ENCODE measurements at places on chromosomes 7 and 10. TPM values are rescaled to one million over a fixed set of nuclear protein-coding genes. Genes with fewer than 3 reads are reported as not detected.

DNA sequence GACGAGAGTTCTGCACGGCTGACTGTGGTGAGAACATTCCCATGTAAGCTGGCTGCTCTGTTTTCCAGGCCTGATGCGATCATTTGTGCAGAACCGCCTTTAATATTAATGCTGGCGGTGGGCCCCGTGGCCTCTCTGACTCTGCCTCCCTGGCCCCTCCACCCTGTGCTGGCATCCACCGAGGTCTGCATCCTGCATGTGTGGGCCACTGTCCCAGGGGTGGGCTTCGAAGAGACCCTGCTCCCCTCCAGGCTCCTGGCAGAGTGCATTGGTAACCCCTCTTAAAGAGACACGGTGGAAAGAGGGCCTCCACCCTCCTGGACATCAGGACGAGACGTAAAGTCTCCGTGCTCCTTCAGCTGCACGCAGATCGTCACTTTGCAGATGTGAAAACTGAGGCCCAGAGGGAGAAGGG is 67.3 kb upstream of the FAM20C start:
- H3K27me3 ChIP-seq: no peaks in the 10 kb centered on the region
- no peak overlapping the region for H3K4me3 ChIP-seq
- H3K36me3 ChIP-seq: no peaks in the 10 kb centered on the region
- no peak overlapping the region for H3K27ac ChIP-seq

- no peak for DNase-seq
- H3K4me3 ChIP-seq: no peak overlapping the region
- H3K27ac ChIP-seq: no peak overlapping the region
- peaks cover 11% of the 10 kb centered on the region for H3K36me3 ChIP-seq
Measured at GRCh38 chr7:75712517-75713361, 26.0 kb downstream of the HIP1 start.

DNA sequence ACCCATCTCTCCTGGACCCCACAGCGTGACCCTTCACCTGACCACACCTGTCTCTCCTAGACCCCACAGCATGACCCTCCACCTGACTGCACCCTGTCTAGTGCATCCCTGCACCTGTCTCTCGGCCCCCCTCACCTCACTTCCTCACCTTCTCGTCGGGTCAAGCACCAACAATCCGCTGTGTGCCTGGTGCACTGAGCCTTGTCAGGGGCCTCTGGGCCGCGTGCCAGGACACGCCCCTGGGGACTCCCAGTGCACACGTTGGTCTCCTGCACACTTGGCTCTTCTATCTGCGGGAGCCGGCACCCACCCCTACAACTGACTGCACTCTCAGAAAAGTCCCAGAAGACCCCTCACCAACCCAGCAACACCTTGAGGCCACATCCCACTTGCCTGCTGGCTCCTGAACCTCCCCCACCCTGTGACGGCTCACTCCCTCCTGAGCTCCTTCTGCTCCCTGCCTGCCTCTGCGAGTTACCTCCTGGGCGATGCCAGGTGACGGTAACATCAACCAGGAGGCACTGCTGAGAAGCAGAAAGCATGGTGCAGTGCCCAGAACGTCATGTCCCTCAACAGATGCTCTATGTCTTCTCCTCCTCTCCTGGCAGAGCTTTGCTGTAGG is 147.6 kb downstream of the DIP2C start:
- peaks cover 32% of the 10 kb centered on the region for H3K27me3 ChIP-seq
- H3K4me1 ChIP-seq: peaks cover 10% of the 10 kb centered on the region
- DNase-seq: no peak
- H3K4me3 ChIP-seq: no peak overlapping the region
- H3K27ac ChIP-seq: no peak overlapping the region

- H3K27ac ChIP-seq: no peak overlapping the region
- H3K4me3 ChIP-seq: no peak overlapping the region
- H3K27me3 ChIP-seq: no peaks in the 10 kb centered on the region
- DNase-seq: no peak
- no peaks in the 10 kb centered on the region for H3K4me1 ChIP-seq
- H3K36me3 ChIP-seq: no peaks in the 10 kb centered on the region
Measured at GRCh38 chr10:107383357-107383756, 218.9 kb upstream of the SORCS1 start.

The ZNF775 gene
- 8.2 TPM for total RNA-seq

The GBX1 gene
- not detected for total RNA-seq

Measured in activated T-cell treated with anti-CD3 and anti-CD28 coated beads, Interleukin-2, amount 50 U/mL, for 72 hours (primary cell).